ENCODE measurements at places on chromosomes 7 and 10.

DNA sequence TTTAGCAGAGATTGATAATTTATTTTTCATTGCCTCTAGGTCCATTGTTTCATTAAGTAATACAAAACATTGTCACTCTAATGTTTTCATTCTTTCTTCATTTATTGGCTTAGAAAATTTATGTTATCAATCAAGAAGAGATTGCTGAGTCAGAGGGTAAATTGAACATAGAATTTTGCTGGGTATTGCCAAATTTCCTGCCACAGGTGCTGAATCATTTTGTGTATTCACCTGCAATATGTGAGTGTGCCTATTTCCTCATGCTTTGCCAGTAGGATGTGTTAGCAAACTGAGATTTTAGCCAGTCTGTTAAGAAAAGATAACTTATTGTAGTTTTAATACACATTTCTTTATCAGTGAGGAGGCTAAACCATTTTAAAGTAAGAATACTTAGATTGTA is 38.0 kb downstream of the MARCHF5 start:
- no peak for DNase-seq

- DNase-seq, result no peak
Measured at GRCh38 chr10:61776615-61777266, 114.0 kb downstream of the CABCOCO1 start.

DNA sequence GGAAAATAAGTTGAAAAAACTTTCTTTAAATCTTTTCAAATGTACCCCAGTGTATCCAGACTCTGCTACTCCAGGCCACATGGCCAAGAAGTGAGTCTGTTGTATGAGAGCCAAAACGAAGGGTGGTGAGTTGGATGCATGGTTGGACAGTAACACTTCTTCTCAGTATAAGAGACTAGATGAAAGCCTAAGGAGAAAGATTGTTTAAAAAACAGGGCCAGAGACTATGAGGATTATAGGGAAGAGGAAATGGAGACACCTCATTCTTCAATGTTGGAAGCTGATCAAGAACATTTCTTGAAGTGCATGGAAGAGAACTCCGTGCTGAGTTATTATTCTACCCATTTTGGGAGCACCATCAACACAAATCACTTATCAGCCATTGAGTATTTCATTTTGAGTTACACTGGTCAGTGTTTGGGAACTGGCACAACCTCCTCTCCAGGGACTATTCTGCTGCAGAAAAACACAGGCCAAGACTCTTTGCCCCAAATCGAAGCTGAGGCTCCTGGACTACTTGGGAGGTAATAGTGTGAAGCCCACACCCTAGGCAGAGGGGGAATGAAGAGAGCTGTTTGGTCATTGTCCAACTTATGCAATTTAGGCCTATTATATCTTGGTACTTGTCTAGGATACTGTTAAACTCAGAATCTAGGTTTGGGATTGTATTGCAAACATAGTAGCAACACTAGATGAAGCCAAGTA is 123.0 kb upstream of the SEC61G start:
- DNase-seq, result no peak

DNA sequence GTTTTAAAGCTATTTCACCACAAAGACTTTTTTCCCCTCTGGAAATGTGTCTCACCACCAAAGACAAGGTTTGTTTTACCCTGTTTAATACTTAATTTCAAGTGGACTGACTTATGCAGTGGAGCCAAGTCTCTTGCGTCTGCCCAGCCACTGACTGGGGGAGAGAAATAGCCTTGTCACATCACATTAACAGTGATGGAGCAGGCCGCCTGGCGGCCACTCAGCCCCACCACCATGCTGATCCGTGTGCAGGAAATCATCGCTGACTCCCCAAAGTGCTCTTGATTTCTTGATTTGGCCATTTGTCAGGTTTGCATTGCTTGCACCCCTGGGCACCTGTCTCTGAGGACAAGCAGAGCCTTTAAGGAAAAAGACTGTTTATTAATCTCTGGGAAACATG is 334.1 kb downstream of the GLRX3 start:
- no peak for DNase-seq

- no peak for DNase-seq
Measured at GRCh38 chr10:76436401-76436811, 1005.0 kb downstream of the LRMDA start.

DNA sequence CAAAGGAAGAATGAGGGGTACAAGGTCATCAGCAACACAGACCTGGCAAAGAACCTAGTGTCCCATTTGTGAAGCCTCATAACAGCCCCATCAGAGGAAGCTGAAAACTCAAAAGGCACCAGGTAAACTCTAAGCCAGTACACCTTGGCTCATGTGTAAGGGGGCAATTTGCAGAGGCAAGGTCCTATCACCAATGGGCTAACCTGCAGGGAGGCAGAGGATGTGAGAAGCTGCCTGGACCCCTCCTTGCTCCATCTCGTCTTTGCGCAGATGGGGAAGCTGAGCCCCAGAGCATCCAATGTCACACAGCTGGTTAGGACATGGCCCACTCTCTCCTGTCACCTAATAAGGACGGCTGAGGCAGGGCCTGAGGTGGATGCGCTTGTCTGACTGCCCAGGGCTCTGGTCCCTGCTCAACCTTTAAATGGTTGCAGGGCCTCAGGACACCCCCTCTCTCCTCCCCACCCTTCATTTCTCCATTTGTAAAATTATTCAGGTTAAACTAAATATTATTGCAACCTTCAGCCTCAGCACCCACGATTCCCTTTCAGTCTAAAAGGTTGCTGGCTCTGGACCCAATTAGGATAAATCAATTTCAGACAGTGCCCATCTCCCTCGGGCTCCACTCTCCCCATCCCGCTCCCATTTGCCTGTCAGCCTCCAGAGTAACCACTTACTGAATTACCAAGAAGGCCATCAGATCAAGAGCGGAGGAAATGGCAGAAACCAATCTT is 135.3 kb downstream of the OAT start:
- no peak for DNase-seq

Measured in AG09319 (cell line).